T-helper 17 cell (primary cell): ENCODE measurements at places on chromosomes 5 and 9. TPM values are rescaled to one million over a fixed set of nuclear protein-coding genes. Genes with fewer than 3 reads are reported as not detected.

GRCh38 chr5:154570572-154571324 is 92.7 kb upstream of the HAND1 start:
- no peak for DNase-seq

DNA sequence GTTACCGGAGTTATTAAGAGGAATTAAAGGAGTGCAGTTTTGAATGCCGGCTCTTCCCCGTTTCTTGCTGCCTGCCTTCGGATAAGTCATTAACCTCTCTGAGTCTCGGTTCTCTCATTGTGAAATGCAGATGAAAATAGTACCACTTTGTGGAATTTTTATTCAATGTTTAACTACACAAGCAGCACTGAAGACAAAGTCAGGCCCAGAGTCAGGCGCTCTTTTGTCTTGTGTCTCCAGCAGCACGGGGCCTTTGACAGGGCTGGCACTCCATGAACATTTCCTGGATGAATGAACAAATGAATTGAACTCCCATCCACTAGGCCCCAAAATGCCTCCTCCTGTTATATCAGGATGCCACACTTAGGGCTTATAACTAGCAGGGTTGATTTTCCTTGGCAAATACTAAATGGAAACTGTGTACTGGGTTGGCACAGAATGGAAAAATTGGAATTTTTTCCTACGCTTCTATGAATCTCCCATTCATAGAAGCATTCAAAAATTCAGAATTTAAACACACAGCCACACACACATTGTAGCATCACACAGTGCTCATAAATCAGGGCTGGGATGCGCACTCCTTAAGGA is 332.8 kb downstream of the MLLT3 start:
- DNase-seq, result no peak

GRCh38 chr5:143980506-143980905 is 168.5 kb downstream of the HMHB1 start:
- DNase-seq, result no peak

- DNase-seq, result no peak
Observed at GRCh38 chr5:154271466-154271865, 80.9 kb downstream of the GALNT10 start.

DNA sequence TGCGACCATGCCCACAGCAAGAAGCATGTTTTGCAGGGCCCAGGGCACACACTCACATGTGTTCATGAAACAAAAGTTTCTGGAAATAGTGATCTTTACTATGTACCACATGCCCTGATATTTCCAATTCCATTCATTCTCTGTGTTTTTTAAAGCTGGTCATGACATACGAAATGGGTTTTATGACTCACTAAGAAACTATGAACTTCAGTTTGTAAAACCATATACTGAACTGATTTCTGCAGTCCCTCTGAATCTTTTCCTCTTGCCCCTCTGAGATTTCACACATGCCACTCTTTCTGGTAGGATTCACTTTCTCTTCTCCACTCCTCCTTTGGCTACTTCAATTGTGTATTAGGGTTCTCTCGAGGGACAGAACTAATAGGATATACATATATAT is 416.1 kb upstream of the TRPC7 start:
- no peak for DNase-seq

DNA sequence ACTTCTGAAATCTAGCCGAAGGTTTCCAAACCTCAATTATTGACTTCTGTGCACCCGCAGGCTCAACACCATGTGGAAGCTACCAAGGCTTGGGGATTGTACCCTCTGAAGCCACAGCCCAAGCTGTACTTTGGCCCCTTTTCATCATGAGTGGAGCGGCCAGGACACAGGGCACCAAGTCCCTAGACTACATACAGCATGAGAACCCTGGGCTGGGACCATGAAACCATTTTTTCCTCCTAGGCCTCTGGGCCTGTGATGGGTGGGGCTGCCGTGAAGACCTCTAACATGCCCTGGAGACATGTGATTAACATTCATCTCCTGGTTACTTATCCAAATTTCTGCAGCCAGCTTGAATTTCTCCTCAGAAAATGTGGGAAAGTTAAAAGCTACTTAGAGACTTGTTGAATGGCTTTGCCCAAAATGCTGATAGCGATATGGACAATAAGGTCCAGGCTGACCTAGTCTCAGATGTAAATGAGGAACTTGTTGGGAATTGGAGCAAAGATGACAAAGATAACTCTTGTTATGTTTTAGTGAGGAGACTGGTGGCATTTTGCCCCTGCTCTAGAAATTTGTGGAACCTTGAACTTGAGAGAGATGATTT is 34.1 kb upstream of the CPLANE1 start:
- DNase-seq, result no peak

DNA sequence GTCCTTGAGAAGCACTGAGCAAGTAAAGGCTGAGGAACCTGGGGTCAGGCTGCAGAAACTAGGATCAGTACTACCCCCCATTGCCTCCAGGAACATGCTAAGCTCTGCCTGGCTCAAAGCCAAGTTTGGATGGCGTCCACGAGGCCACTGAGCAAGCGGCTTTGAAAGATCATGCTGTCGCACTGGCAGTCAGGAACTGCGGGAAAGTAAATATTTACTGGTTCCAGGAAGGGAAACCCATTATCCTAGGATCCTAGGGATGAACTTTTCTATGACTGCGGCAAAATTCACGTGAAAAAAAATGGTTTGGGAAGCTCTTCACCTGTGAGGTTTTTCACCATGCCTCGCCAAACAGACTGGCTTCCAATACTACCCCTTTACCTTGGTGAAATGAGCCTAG is 75.3 kb upstream of the PJA2 start:
- no peak for DNase-seq

DNA sequence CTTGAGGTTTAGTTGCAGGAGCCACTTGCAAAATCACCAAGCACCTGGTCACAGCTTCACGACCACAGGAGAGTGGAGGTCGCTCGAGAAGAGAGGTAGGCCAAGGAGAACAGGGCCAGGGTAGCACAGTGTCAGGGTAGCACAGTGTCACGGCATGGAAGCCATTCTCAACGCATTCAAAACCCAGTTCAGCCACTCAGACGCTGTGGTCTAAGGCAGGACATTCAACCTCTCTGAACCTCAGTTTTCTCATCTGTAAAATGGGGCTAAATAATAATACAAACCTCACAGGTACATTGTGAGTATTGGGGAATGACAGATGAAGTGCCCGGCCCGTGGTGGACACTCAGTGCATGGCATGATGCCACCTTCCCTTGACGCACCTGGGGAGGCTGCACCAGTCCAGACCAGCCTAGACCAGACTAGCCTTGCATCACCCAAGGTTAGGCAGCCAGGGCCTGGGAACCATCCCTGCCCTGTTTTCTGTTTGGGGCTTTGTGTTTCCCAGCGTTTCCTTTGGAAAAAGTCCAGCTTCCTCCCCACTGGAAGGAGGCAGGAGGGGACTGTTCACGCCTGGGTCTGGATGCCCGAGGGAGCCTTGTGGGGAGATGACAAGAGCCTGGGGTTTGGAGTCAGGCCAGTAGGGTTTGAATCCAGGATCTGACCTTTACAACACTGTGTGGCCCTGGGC is 7.8 kb upstream of the LMX1B start:
- DNase-seq, result no peak

- DNase-seq, result no peak
Observed at GRCh38 chr9:125820100-125820804, 73.1 kb downstream of the PBX3 start.

- DNase-seq, result peak; percentile 14
Observed at GRCh38 chr5:6827526-6828219, 114.4 kb downstream of the TENT4A start.

- no peak for DNase-seq
Observed at GRCh38 chr9:80644044-80644443, 1045.3 kb downstream of the TLE1 start.

- peak; percentile 91 for DNase-seq
Observed at GRCh38 chr5:54517512-54518145, at the start of gene SNX18. SNX18 (plus strand) TSS chr5:54517759; CDS start chr5:54517953, 194 bp downstream.

GRCh38 chr9:136581614-136582447 is 36.0 kb upstream of the NOTCH1 start:
- no peak for DNase-seq

GRCh38 chr5:167720259-167720658 is 571.2 kb upstream of the WWC1 start:
- no peak for DNase-seq

- DNase-seq, result no peak
Observed at GRCh38 chr5:133663397-133664054, 51.2 kb upstream of the FSTL4 start.

- DNase-seq, result no peak
Observed at GRCh38 chr5:37640088-37640487, 199.8 kb downstream of the GDNF start.

DNA sequence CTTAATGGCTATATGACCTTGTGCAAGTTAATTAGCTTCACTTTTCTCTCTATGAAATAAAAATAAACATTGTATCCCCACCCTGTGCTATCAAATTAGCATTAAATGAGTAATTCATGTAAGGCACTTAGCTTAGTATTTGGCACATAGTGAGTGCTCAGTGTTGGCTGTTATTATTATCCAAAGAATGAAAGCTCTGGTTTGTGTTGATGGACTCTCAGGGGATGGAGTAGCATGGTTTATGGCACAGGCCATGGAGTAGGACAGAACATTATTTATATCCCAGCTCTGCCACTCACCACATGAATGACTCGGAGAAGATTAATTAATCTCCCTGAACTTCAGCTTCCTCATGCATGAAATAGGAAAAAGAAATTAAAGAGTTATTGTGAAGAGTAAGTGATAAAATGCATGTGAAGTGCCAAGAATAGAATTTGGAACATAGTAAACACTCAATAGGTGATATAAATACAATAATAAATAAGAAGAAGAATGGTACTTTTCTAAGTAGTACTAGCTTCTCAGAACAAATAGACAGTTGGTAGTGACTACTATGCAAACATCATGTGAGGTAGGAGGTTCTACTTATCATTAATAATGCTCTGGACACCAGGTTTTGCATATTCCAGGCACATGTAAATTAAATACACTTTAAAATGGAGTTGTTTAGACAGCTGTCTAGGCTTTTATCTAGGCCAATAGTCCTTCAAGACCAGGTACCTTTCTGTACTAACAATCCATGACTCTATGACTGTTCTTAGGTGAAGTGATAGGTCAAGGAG is 146.4 kb downstream of the GRIA1 start:
- no peak for DNase-seq

GRCh38 chr9:20407013-20407412 is 215.3 kb downstream of the MLLT3 start:
- DNase-seq, result no peak

- DNase-seq, result no peak
Observed at GRCh38 chr9:86660146-86660943, 287.0 kb downstream of the GAS1 start.

DNA sequence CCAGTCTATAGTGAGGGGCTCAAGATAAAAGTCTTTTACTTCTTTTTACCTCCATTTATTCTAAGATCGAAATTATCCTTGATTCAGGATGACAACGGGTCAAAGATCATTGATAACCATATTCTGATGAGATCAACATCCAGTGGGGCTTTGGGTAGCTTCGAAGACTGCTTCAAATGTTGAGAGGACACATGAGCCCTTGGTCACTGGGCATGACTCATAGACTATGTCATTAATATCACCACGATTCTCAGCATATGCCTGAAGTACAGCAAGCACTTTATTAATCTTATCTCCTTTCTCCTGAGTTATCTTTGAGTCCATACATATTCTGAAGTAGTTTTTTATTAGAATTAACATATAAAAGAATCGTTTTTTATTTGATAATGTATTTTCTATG is 117.1 kb upstream of the DAB2 start:
- no peak for DNase-seq

Gene SGCD
- not detected for total RNA-seq

Gene PSMD5
- total RNA-seq, result 37.2 TPM

Gene FOXI1
- total RNA-seq, result 0.18 TPM

Gene EGFL7
- not detected for total RNA-seq

Gene ASPN
- total RNA-seq, result not detected

Gene SAPCD2
- 0.27 TPM for total RNA-seq
